ENCODE measurements at places on chromosomes 7 and 10.

DNA sequence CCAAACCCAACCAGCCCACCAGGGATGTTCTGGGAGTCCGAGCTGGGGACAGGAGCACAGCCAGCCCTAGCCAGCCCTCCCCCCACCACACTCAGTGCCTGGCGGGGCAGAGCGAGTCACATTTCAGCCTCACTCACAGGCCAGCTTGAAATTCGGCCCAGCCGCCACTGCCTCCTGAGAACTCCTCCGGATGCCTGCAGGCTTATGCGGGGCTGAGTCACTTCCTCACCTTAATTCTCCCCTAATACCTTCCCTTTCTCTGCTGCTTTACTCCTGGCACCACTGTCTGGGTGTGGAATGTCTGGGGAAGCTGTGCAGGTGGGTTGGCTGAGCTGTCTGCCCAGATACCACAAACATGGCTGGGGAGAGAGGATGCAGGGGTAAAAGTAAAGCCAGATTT, 22.6 kb upstream of the DLG5 start:
- peak; percentile 66 for DNase-seq

- peak; percentile 5 for DNase-seq
Observed at GRCh38 chr10:21832821-21833130, 170.8 kb downstream of the DNAJC1 start.

- DNase-seq: no peak
Observed at GRCh38 chr10:48195803-48196202, 78.7 kb downstream of the FRMPD2 start.

DNA sequence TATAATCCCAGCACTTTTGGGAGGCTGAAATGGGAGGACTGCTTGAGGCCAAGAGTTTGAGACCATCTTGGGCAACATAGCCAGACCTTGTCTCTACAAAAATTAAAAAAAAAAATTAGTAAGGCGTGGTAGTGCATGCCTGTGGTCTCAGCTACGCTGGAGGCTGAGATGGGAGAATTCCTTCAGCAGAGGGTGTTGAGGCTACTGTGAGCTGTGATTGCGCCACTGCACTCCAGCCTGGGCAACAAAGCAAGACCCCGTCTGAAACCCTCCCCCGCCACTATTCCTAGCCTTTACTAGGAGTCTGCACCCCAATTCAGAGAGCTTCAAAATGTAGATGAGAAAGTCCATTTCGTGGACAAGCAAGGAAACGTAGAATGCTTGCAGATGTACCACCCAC, 95.2 kb downstream of the PRPF18 start:
- DNase-seq: no peak

DNA sequence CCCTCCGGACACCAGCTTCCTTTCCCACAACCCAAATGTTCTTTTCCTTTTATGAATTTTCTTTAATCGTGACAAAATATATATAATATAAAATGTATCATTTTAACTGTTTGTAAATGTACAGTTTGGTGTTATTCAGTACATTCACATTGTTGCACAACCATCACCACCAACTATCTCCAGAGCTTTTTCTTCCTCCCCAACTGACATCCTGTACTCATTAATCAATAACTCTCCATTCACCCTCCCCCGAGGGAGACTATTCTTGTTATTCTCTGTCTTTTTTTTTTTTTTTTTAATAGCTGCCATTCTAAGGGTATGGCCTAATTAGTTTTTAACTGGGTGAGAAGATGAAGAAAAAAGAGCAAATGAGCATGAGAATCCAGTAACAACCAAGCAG, 30.6 kb upstream of the ITGB1 start:
- no peak for DNase-seq

DNA sequence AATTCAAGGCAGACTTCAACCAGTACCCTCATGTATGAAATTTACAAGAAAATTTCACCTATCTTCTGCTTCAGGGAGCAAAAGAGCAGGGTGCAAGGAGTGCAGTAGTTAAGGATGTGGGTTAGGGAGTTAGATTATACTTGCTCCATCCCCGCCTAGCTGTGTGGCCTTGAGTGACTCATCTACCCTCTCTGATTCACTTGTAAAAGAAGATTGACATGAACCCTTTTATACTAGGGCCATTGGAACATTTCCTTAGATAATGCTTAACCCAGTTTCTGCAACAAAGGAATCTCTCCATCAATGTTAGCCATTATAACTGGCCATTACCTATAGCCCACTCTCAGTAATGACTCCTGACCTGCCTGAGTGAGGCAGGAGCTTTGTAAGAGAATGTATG, 10.2 kb upstream of the HSPA12A start:
- DNase-seq: no peak

- no peak for DNase-seq
Observed at GRCh38 chr10:68628576-68629127, 68.5 kb downstream of the TET1 start.

GRCh38 chr7:134375206-134375605, 58.5 kb upstream of the SLC35B4 start:
- no peak for DNase-seq

GRCh38 chr10:114604357-114605130, 53.5 kb downstream of the ABLIM1 start:
- DNase-seq: no peak

DNA sequence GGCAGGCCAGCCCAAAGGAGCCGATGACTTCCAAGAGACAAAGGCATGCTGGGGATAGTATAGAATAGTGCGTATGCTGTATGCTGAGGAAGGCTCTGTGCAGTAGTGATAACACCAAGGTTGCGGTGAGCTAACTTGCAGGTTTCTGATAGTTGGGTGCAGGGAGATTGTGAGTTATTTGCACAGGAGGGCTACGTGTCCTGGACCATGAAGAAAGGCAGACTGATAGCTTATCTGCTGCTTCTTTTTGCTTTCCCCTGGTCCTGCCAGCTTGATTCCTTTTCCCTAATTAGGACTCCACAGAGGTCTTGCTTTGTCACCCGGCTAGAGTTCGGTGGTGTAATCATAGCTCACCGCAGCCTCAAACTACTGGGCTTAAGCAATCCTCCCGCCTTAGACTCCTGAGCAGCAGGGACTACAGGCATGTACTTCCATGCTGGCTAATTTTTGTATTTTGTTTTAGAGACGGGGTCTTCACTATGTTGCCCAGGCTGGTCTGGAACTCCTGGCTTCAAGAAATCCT, 43.9 kb upstream of the ARHGAP12 start:
- no peak for DNase-seq

DNA sequence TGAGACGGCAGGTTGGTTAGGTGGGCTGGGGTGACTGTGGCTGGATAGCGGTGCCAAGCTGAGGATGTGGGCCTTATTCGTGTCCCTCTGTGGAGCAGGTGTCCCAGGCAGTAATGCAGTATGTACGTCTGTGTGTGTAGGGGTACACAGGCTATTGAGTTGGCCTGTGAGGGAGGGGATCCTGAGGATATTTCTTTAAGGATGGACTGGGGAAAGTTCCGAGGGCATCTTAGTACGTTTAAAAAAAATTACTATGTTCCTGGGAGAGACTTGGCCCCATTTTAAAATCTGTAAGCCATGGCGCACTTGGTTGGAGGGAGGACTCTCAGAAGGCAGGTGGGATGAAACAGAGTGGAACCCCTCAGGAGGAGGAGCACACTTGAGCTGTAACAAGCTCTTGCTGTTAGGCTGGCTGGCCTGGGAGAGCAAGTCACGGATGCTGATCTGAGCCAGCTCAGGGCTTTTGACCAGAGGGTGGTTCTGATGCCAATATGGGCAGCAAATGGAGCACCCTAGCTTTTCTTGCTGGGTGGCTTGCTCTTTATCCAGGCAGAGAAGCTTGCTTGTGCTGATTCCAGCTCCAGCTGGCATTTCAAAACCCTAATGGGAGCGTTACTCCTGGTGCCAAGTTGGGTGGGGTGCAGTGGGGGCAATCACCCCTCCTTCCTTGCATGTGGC, 765 bp downstream of the WBP1L start:
- DNase-seq: peak; percentile 24

GRCh38 chr10:7596356-7596755, 70.4 kb downstream of the ITIH5 start:
- DNase-seq: no peak

GRCh38 chr7:2689951-2690705, 2.1 kb downstream of the AMZ1 start:
- DNase-seq: no peak

Measured in GM03348 (cell line).